ENCODE measurements at places on chromosomes 12 and 14. TPM values are rescaled to one million over a fixed set of nuclear protein-coding genes. Genes with fewer than 3 reads are reported as not detected.

DNA sequence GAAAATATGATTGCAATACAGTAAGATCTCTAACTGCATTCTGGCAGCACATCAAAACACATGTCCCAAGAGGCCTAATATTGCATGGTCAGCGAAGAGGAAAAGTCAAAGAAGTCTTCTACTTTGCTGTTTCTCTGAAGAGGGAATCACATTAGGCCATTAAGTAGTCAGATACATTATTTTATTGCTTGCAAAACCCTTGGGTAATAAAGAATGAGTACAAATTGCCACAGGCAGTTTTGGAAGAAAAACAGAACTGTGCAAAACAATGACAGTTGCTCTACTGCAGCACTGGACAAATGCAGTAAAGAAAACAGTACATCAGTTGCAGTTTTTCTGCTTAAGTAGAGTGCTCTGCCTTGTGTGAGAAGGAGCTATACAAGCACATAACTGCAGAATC, 211.9 kb downstream of the MED13L start:
- DNase-seq: no peak

DNA sequence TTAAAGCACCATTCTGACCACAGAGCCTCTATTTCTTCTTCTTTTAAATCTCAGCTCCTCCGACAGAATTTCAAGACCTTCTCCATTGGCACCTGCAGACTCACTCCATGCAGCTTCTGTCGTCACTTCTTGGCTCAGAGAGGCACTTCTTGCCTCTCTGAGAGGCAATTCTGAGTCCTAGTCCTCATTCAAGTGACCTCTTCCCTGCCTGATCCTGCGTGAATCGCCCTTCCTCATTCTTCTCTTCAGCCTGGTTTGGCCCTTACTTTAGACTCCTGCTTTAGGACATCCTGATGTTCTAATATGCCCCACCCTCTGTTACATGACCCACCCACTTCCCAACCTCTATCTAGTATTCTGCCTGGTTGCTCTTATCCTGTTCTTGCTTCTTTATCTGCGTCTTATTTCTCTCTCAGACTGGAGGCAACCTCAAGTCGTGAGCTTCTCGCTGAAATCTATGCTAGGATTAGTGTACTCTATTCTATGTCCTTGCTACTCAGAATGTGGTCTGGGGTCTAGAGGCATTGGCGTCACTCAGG, 55.6 kb upstream of the CISTR start:
- DNase-seq: no peak

MYO1H gene
- not detected for total RNA-seq

- peak; percentile 68 for DNase-seq
Observed at GRCh38 chr12:47838286-47838931, 18.7 kb upstream of the HDAC7 start.

TSPAN31 gene
- 62.5 TPM for total RNA-seq

GRCh38 chr14:81172881-81173280, 47.9 kb downstream of the GTF2A1 start:
- no peak for DNase-seq

NFE2 gene
- total RNA-seq: not detected

DNA sequence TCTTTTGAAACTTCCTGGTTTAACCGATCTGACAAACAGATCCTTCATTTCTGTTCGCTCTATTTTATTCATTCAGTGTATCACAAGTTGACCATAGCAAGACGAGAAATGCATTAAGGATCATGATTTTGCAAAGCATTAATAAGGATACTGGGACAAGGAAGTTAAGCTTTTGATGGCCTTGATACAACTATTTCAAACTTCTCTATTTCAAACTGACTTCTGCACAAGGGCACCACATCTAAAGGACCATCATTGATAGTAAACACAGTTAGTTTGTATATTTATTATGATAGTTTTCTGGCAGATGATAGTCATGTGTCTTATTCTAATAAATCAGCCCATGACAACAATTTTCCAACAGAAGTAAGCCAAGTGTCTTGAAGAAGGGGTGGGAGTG, 25.8 kb upstream of the PLXNC1 start:
- no peak for DNase-seq

LRTM2 gene
- not detected for total RNA-seq

DNA sequence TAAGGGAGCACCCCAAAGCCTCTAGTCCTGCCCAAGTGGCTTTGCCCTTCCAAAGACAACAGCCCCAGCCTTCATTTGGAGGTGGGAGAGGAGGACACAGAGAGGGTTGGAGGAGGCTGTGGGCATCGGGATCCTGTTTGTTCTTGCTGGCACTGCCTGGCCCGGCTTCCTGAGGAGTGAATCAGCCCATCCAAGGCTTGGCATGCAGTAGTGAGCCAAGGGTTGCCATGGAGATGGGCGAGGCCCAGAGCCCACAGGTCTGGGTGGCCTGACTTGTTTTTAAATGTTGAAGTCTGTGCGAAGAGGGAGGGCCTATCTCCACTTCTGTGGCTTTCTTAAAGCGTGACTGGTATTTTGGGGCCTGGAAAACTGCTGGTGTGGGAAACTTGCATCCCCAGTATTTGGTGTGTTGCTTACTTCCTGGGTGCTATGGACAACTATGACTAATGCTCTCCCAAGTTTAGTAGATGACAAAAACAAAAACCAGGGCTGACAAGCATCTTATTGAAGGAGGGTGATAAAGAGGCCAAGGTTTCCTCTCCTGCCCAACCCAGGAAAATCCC, 15.8 kb downstream of the CD9 start:
- peak; percentile 61 for DNase-seq

SMIM10L1 gene
- total RNA-seq: 4.6 TPM

- DNase-seq: no peak
Observed at GRCh38 chr12:109950625-109951024, 45.5 kb downstream of the GIT2 start.

GRCh38 chr12:86663716-86664115, 407.5 kb upstream of the MGAT4C start:
- DNase-seq: no peak

GRCh38 chr12:116113398-116114130, 163.9 kb downstream of the MED13L start:
- no peak for DNase-seq

DNA sequence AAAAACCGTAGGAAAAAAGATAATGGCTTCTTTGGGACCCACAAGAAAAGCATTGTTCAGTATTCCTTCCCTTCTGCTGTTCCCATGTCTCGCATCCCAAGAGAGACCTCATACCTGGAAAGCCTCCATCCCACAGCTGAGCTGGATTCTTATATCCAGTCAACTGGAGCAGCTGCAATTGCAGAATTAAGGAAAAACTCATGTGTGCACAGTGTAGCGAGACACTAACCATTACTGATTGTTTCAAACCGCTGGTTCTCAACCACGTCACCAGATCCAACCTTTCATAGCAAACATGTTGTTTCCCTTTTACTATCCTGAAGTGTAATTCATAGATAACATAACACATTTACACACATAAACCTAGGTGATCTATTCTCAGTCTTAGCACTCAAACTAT, 5.5 kb upstream of the RNASE10 start:
- DNase-seq: no peak

HHIPL1 gene
- 0.79 TPM for total RNA-seq

DNA sequence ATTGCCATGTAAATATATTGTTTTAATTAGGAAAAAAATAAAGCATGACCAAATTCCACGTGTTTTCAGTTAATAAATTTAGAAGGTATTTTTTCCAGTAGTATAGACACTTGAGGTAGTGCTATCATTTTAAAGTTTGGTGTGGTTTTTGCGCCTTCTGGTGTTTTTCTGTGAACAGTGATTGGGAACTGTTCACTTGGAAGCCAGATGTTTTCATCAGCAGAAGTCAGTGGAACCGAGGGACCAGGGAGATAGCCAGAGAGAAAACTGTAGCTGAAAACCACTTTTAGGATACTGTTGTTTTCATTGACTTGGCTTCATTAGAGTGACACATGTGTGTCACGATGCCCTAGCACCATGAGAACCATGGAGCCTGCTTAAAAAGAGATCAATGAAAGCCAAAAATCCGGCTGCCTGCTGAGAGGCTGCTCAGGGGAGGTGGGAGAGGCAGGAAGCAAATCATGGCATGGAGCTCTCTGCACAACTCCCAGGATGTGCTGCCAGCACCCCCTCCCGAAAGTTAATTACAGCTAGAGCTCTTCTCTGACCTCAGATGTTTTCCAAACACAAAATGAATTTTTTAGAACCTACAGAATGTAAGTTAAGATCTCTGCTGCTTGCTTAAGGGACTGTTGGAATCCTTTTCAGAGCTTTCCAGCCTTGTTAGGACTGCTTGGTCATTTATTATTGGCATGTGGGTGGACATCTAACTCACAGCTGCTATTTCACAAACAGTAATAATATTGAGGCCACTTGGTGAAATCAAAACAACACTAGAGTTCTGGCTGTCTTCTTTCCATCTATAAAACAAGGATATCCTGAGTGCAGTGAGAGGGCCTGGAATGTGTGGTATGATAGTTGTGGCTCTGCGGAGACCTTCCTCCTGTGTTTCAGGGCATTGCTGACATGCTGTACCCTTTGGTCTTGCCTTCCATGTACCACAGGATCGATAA, 192.3 kb downstream of the ANO4 start:
- peak; percentile 38 for DNase-seq

CLECL1 gene
- not detected for total RNA-seq

DNA sequence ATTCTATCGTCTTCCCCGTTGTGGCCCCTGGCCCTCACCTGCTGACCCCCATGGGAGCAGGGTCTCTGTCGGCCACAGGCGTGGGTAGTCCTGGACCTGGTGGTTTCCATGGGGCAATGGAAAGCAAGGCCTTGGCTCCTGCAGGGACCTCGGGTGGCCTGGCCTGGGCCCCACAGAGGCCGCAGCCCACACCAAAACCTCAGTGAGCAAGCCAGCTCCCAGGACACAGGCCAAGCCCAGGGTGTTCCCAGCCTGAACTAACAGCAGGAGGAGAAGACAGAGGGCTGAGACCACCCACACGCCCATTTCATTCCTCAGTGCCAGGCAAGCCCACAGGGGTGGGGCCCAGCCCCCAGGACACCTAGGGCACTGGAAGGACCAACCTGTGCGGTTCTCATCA, 16.9 kb downstream of the ABCB9 start:
- DNase-seq: no peak

DNA sequence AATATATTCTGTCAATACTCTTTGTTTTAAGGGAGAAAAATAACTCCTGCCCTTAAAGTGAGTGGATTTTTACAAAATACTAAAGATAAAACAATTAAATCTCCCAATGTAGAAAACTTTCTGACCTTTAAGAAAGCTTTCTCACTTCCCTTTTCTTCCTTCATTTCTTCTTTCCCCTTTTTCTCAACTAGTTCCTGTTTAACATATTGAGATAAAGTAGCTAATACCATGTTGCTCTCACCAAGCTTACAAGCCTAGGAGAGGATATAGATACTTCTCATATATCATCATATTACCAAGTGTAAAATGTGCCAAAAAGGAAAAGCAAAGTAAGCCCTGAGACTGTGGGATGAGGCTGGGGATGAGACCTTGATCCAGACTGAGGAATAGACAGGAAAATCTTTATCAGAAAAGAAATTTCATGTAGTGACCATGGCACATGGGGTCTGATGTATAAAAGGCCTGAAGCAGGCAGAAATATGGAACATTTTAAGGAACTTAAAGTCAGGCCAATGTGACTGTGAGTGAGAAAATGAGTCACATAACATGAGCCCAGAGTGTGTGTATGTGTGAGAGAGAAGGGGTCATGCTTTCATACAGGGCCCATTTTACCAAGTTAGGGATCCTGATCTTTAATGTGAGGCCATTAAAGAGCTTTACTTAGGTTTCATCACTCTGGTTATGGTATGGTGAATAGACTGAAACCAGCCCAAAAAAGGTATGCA, 1.6 kb upstream of the RPL10L start:
- DNase-seq: no peak

KCNK10 gene
- not detected for total RNA-seq

- DNase-seq: peak; percentile 75
Observed at GRCh38 chr14:29749327-29749726, 178.3 kb downstream of the PRKD1 start.

GRCh38 chr12:25352083-25352918, 101.6 kb upstream of the KRAS start:
- no peak for DNase-seq

DNA sequence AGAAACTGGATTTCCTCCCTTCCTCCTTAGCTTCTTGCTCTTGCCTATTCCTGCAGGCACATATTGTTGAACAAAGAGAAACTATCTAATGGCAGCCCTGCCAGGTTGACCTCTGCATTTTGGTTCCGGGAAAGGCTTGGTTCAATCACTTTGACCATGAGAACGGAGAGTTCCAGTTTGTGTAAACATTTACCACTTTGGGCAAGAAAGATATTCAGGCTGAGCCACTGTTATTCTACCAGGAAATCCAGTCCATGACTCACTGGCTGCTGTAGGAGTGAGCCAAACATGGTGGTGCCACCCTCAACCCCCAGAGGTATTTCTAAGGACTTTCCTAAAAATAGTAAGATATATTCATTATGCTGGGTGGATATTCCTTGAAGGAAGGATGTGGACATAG, 242.2 kb upstream of the OR4E1 start:
- DNase-seq: peak; percentile 56

DNA sequence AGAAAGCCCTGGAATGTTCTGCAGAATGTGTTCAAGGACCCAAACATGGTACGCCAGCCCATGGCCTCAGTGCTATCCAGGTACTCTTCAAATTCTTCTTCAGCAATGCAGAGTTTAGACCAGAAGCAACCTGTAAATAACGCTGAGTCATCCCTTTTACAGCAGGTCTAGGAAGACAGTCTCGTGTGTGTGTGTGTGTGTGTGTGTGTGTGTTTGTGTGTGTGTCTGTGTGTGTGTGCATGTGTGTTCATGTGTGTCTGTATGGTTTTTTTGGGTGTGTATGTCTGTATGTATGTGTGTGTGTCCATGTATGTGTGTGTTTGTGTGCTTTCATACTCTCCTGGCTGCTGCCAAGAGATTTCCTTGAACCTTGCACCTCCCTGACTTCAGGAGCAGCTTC, 60.1 kb upstream of the RFX4 start:
- no peak for DNase-seq

GRCh38 chr14:101225157-101226152, 321.9 kb upstream of the RTL1 start:
- no peak for DNase-seq

KERA gene
- total RNA-seq: not detected

RHOJ gene
- 58.0 TPM for total RNA-seq

SMIM41 gene
- total RNA-seq: not detected
